ENCODE measurements at places on chromosomes 16 and 17.

DNA sequence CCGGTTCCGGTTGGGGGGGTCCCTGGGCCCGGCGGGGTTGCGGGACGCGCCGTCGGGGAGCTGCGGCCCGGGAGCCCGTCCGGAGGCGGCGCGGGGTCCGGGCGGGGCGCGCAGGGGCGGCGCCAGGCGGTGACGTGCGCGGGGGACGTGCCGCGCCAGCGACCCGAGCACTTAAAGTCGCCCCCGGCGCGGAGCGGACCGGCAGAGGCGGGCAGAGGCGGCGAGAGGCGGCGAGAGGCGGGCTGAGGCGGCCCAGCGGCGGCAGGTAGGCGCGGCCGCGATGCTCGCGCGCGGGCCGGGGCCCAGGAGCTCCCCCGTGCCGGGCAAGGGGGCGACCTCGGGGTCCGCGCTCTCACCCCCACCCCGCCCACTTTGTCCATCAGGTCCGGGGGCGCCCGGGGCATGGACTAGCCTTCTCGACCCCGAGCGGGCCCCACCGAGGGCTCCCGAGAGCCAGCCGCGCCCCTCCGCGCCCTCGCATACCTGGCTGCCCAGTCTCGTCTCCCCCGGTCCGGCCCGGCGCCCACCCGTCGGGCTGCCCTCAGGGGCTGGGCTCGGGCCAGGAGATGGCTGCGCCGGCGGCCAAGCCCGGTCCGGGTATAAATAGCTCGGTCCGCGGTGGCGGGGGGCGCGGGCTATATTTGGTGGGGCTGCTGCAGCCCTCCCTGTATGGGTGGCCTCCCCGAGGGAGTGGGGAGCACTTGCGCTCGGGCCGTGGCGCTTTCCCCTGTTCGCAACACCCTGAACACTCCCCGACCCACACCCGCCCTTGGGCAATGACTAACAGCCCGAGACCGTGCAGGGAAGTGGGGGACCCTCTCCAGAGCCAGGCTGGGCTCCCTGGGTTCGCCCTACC lies at the start of gene SLC16A3:
Gene SLC16A3, plus strand, starts transcription at position 201 of the 856 bp plus-strand sequence. CDS start 6,967 bp downstream, outside the sequence.
- DNase-seq, result peak; percentile 99

GRCh38 chr17:19867329-19868078 lies at the start of gene ULK2:
ULK2 (minus strand) TSS chr17:19867936; CDS start chr17:19867417, 519 bp downstream.
- peak; percentile 83 for DNase-seq

DNA sequence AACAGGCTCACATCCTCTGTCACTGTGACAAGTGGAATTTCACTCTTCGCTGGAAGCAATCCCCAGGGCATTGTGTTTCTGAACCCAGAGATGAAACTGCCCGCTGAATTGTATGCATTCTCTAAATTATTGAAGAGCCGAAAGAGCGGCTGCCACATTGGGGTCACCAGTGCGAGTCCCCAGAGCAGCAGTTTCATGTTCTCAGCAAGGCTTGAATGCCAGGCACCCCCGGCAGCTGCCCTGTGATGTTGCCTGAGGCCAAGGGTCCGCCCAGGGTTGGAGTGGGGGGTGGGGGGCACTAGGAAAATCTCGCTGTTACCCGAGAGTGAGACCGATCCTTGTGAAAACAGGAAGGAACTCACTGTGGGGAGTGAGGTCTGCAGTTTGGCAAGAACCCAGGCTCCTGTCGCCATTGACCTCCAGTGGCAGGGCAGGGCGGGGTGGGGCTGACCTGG lies 20.7 kb upstream of the BCAR1 start:
- no peak for DNase-seq

- DNase-seq, result no peak
These were observed 12.5 kb downstream of the C17orf78 start for GRCh38 chr17:37388266-37388665.

DNA sequence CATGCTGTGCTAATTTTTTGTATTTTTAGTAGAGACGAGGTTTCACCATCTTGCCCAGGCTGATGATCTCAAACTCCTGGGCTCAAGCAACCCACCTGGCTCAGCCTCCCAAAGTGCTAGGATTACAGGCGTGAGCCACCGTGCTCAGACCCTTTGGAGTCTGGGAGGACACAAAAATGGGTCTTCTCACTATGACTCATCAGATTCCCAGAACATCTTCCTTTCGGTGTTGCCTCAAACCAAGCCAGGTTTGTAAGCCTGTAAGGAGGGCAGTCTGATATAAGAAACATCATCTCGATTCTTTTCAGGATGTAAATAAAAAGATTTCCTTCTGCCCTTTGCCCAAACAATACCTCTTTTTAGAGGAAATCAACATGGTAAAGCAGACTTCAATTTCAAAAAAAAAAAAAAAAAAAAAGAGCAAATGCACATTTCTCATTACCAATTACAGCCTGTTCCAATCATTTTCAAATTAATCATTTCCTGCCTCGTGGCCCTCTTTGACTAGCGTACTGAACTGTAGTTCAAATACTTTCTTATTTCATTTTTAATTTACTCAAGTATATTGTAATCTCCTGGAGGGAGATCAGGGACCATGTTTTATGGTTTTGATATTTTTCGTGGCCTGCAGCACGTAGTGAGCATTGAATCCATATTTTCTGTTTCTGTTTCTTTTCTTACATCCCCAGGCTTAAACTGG lies 409.6 kb downstream of the GRIN2A start:
- no peak for DNase-seq

DNA sequence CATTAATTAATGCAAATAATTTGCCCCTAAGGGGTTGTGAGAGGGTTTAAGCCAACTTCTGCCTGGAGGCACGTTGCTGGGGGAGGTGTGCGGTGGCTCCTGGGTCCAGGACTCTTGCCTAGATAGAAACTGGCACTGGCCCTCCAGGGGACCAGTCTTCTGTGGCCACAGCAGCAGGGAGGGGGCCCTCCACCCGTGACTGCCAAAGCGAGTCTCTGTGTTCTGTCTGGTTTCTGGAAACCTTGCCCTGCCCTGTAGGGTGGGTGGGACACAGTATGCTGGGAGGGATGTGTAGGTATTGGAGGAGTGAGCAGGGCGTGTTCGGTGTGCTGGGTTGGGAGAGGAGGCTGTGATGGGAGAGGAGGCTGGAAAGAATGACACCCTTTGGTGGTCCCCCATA lies 78.8 kb downstream of the TBC1D16 start:
- no peak for DNase-seq

DNA sequence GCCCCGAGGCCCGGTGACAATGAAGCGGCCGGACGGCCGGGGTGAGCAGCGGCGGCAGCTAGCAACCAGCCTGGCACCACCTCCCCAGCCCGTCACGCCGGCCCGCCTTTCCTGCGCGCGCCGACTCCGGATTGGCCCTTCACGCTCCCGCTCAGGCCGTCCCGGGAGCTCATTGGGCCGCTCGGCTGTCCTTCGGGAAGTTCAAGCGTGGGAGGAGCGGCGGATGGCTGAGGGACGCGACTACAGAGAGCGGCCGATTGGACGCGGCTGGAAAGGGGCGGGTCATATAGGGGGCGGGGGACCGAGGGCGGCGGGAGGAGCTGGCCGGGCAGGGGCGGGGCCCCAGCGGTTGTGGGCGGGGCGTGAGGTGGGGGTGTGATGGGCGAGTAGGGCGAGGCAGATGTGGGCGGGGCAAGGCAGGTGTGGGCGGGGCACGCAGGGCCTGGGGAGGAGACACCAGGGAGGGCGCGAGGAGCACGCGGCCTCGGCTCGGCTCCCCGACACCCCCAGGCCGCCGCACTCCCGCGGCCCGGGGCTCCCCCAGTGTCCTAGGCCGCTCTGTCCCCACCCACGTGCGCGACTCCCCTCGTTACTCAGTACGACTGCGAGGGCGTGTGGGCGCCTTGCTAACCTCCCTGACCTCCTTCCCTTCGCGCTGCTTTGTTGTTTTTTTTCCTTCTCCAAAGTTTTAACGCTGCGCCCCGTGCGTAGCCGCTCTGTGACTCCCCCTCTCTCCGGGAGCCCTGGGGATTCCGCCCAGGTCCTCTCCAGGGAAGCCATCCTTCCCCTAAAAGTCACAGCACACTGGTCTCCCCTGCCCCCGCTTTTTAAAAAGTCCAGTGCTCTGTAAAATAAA lies at the start of gene CEP131:
Gene CEP131, minus strand, starts transcription at position 60 of the 856 bp plus-strand sequence. CDS start 2,909 bp downstream, outside the sequence.
- peak; percentile 100 for DNase-seq

DNA sequence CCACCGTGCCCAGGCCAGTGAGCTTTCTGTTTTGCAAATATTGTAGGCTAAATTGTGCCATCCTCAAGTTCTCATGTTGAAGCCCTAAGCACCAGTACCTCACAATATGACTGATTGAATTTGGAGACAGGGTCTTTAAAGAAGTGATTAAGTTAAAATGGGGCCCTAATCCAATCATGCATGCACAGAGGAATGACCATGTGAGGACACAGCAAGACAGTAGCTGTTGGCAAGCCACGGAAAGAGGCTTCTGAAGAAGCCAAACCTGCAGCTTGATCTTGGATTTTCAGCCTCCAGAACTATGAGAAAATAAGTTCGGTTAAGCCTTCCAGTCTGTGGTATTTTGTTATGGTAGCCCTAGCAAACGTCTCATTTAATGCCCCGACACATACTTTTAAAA lies 24.9 kb downstream of the TOM1L2 start:
- DNase-seq, result no peak

DNA sequence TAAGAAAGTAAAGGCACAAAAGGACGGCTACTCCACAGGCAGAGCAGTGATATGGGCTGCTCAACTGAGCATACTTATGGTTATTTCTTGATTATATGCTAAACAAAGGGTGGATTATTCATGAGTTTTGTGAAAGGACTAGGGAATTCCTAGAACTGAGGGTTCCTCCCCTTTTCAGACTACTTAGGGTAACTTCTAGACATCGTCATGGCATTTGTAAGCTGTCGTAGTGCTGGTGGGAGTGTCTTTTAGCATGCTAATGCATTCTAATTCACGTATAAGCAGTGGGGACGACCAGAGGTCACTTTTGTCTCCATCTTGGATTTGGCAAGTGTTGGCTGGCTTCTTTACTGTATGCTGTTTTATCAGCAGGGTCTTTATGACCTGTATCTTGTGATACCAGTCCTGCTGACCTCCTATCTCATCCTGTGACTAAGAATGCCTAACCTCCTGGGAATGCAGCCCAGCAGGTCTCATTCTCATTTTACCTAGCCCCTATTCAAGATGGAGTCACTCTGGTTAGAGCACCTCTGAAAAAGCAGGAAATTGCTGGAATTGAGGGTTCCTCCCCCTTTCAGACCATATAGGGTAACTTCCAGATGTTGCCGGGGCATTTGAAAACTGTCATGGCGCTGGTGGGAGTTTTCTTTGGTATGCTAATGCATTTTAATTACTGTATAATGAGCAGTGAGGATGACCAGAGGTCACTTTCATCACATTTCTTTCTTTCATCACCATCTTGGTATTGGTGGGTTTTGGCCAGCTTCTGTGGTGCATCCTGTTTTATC lies 388.5 kb downstream of the XYLT1 start:
- no peak for DNase-seq

DNA sequence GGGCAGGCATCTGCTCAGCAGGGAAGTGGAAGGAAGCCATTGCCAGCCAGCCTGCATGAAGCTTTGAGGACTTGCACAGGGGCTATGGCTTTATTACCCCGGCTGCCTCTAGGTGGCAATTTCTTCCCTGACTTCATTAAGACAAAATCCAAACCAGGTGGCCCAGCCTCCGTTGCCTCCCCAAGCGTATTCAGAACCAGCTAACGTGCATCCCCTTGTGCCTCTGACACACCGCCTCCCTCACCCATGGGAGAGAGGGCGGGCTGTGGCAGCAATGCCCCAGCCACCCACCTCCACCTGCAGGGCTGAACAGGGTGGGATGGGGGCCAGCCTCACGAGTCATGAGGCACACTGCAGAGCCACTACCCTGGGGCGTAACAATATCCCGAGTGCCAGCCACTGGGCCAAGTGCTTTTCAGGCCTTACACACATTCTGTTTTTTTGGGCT lies 6.8 kb downstream of the KIFC3 start:
- DNase-seq, result peak; percentile 76

DNA sequence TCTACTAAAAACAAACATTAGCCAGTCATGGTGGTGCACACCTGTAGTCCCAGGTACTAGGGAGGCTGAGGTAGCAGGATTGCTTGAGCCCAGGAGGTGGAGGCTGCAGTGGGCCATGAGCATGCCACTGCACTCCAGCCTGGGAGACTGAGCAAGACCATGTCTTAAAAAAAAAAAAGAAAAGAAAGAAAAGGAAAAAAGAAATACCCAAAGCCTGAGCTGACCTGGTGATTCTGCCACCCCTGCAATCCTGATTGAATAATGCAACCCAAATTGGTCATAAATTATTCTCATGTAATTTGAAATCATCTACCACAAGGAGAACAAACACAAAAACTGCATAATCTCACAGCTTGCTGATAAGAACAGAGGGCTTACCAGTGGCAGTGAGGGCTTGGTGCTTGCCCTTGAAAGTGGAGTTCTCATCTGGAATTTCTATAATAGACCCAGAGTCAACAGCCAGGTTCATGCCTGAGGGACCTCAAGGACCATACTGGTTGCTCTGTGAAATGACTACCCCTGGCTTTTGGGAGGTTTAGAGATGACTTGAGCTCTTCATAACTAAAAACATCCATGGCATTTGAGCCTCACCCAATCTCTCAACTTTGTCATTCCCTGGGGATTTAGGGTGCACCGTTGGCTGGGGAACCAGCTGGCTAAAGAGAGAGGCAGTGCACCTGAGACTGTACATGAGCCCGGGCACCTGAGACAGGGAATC lies 35.4 kb upstream of the TMC5 start:
- DNase-seq, result no peak

- DNase-seq, result no peak
These were observed 32.6 kb upstream of the RPL38 start for GRCh38 chr17:74170924-74171323.

DNA sequence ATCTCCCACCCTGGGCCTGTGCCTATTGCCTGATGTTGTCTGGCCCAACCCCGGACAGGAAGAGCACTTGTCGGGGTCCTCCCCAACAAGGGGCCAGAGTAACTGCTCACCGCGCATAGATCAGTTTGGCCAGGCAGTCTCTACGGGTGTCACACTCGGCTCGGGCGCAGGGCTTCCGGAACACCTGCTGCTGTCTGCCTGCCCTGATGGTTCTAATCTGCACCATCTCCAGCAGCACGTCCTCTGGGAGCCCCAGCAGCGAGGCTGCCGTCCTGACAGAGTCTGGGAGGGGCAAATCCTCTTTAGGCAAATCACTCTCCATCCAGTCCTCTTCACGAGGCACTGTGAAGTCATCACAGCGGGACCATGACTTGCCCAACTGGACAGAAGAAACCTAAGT lies 24.0 kb downstream of the MYO19 start:
- DNase-seq, result no peak

- DNase-seq, result no peak
These were observed 26.8 kb downstream of the ENDOV start for GRCh38 chr17:80441598-80442322.

DNA sequence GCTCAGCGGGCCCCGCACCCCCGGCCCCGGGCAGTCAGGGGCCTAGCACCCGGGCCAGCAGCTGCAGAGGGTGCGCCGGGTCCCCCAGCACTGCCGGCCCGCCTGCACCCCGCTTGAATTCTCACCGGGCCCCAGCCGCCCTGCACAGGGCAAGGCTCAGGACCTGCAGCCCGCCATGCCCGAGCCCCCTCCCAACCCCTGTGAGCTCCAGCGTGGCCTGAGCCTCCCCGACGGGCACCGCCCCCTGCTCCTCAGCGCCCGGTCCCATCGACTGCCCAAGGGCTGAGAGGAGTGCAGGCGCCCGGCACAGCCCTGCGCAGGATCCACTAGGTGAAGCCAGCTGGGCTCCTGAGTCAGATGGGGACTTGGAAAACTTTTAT lies 1.7 kb upstream of the BRCA1 start:
- DNase-seq, result no peak

- no peak for DNase-seq
These were observed 92.4 kb downstream of the CBLN1 start for GRCh38 chr16:49189286-49189685.
